ENCODE measurements at places on chromosomes 2 and 18. TPM values are rescaled to one million over a fixed set of nuclear protein-coding genes. Genes with fewer than 3 reads are reported as not detected.

- DNase-seq: peak; percentile 55
- H3K27ac ChIP-seq: peak overlapping the region; percentile 59
- H3K4me3 ChIP-seq: no peak overlapping the region
- peaks cover 21% of the 10 kb centered on the region for H3K4me1 ChIP-seq
- no peaks in the 10 kb centered on the region for H3K27me3 ChIP-seq
- H3K36me3 ChIP-seq: peaks cover 45% of the 10 kb centered on the region
Observed at GRCh38 chr2:1652034-1652790, 92.1 kb downstream of the PXDN start.

GRCh38 chr2:191666226-191666625, 11.7 kb upstream of the NABP1 start:
- H3K4me1 ChIP-seq: no peaks in the 10 kb centered on the region
- peaks cover 3% of the 10 kb centered on the region for H3K27me3 ChIP-seq
- no peaks in the 10 kb centered on the region for H3K36me3 ChIP-seq
- H3K4me3 ChIP-seq: no peak overlapping the region

GRCh38 chr2:44314362-44314761, 39.1 kb downstream of the SLC3A1 start:
- H3K27me3 ChIP-seq: no peaks in the 10 kb centered on the region
- peaks cover 15% of the 10 kb centered on the region for H3K36me3 ChIP-seq
- no peak overlapping the region for H3K4me3 ChIP-seq
- no peaks in the 10 kb centered on the region for H3K4me1 ChIP-seq
- no peak overlapping the region for H3K27ac ChIP-seq

- DNase-seq: peak; percentile 75
- no peaks in the 10 kb centered on the region for H3K36me3 ChIP-seq
- H3K27ac ChIP-seq: no peak overlapping the region
- no peaks in the 10 kb centered on the region for H3K27me3 ChIP-seq
- H3K4me3 ChIP-seq: no peak overlapping the region
Observed at GRCh38 chr18:40413160-40413559, 1541.9 kb upstream of the PIK3C3 start.

DNA sequence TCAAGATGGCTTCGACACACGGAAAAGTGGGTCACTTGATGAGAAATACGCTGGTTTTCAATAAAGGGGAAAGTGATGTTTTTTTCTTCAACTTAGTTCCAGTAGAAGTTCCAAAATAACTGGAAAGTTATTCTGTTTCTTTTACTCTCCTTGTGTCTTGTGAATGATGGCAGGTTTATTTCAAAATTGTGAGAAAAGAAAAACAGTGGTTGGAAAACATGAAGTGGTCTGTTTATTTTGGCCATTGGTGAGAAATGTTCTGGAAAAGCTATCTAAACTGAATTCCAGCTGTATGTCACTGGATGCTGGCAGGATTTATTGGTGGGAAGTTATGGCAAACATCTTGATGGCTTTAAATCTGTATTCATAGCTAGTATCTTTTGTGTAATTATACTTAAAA, 484.1 kb downstream of the DCC start:
- no peak overlapping the region for H3K27ac ChIP-seq
- H3K36me3 ChIP-seq: no peaks in the 10 kb centered on the region
- H3K4me1 ChIP-seq: no peaks in the 10 kb centered on the region

DNA sequence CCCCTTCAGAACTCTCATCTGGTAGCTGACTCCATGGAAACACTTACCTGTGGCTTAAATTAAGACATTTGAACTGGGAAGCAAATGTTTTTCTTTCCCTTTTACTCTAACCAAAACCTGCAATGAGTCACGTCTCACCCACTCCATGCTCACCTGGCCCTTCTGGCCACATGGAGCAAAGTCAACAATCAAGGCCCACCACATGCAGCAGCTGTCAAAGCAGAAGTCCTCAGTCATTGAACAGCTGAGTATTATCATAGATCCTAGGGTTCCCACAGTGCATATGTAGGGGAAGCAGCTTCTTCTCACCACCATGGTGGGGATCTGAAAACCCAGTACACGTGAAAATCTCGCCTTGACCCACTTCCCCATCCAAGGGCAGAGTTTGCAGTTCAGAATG, 12.3 kb upstream of the MEP1B start:
- H3K4me1 ChIP-seq: no peaks in the 10 kb centered on the region
- no peak overlapping the region for H3K4me3 ChIP-seq

DNA sequence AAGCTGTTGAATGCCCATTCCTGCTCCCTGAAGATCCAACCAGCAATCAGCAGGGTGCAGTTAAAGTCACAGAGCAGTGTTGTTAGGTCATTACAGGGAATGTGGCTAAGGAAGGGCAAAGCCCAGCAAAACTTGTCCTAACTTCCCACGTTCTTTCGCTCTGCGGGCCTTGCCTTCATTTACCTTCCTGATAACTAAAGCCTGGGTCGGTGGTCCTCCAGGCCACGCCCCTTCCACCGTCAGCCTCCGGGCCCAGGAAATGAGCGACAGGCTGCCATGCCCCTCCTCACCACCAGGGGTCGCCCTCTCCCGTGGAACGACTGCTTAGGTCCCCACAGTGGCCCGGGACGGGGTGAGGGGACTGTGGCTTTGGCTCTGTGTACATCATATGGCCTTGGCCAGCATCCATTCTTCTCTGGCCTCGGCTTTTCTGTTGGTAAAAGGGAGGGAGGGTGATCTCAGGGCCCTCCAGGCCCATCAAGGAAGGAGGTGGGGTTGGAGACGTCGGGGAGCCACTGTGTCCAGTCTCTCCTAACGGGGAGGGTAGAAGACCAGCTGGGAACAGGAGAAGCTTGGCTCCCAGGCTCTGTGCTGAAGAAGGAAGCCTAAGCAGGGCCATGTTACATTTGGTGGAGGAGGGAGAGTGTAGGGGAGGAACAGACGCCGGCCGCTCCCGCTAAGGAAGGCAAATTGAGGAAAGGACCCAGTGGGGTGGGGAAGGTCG, 2.2 kb downstream of the SH2D6 start:
- H3K4me1 ChIP-seq: no peaks in the 10 kb centered on the region
- H3K27me3 ChIP-seq: no peaks in the 10 kb centered on the region
- no peak overlapping the region for H3K4me3 ChIP-seq
- H3K36me3 ChIP-seq: no peaks in the 10 kb centered on the region
- DNase-seq: peak; percentile 93

- H3K36me3 ChIP-seq: no peaks in the 10 kb centered on the region
- H3K4me3 ChIP-seq: peak overlapping the region; percentile 99
- peak overlapping the region; percentile 100 for H3K27ac ChIP-seq
Observed at GRCh38 chr2:177264209-177264692, 276 bp downstream of the NFE2L2 start.

- peaks cover 5% of the 10 kb centered on the region for H3K36me3 ChIP-seq
- H3K27ac ChIP-seq: peak overlapping the region; percentile 92
- DNase-seq: peak; percentile 67
- H3K27me3 ChIP-seq: no peaks in the 10 kb centered on the region
Observed at GRCh38 chr2:55419233-55419678, 400 bp downstream of the CCDC88A start.

GRCh38 chr2:188046437-188046836, 245.2 kb upstream of the GULP1 start:
- no peak overlapping the region for H3K27ac ChIP-seq
- H3K4me3 ChIP-seq: no peak overlapping the region
- DNase-seq: no peak
- H3K27me3 ChIP-seq: no peaks in the 10 kb centered on the region
- no peaks in the 10 kb centered on the region for H3K36me3 ChIP-seq

DNA sequence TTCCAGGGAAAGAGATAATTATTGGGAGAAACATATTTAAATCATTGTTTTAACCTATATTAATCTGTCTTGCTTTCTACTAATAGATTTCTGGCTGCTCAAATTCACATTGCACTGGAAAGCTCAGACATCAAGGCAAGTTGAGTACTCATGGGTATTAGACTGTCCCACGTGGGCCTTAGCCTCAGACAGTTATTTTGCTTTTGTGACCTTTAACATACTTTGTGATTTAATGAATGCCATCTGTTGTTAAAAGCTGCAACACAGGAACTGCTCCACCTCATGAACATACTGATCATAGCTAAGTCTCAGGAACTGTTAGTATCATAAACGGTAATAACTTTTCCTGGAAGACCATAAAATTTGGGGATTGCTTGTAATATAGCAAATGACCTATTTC, 2.7 kb upstream of the LCT start:
- H3K36me3 ChIP-seq: no peaks in the 10 kb centered on the region
- no peaks in the 10 kb centered on the region for H3K4me1 ChIP-seq
- H3K27me3 ChIP-seq: no peaks in the 10 kb centered on the region
- H3K27ac ChIP-seq: no peak overlapping the region
- DNase-seq: no peak

- peaks cover 29% of the 10 kb centered on the region for H3K4me1 ChIP-seq
- H3K27me3 ChIP-seq: no peaks in the 10 kb centered on the region
- DNase-seq: no peak
- H3K4me3 ChIP-seq: no peak overlapping the region
Observed at GRCh38 chr18:63236921-63237846, 82.4 kb downstream of the BCL2 start.

DNA sequence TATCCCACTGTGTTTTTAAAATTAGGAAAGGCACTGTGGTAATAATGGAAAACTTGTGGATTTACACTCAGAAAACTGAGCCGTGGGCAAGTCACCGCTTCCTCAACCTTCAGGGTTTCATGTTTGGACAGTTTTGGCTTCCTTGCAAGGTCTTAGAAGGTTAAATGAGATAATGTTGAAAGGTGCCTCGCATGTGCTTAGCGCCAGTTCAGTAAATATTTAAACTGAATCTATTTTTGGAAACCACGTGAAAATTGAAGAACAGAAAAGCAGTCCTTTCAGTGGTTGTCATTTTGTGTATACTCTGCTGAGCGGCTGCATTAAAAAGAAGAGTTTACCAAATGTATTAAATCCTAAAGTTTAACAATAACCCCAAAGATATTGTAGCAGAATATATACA, 15.2 kb upstream of the AGAP1 start:
- no peak overlapping the region for H3K4me3 ChIP-seq
- H3K36me3 ChIP-seq: no peaks in the 10 kb centered on the region
- no peaks in the 10 kb centered on the region for H3K4me1 ChIP-seq
- H3K27ac ChIP-seq: no peak overlapping the region
- no peaks in the 10 kb centered on the region for H3K27me3 ChIP-seq

DNA sequence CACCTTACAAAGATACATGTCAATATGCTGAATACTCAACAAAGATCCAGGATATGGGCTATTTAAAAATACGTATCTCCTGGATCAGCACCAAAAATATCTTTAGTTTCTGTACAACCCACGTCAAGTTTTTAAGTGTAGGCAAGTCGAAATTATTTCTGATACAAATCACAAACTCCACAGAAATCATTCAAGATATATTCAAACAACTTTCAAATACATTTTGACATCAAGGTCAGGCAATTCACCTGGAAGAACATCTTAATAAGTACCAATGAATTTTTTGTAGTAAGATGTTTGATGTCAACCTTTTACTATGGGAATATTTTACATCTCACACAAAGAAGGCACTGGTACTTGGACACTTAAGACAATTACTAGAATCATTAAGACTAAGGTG, 86.2 kb downstream of the CUL3 start:
- H3K4me1 ChIP-seq: no peaks in the 10 kb centered on the region
- peaks cover 34% of the 10 kb centered on the region for H3K36me3 ChIP-seq
- H3K27ac ChIP-seq: no peak overlapping the region
- H3K4me3 ChIP-seq: no peak overlapping the region
- no peaks in the 10 kb centered on the region for H3K27me3 ChIP-seq

GRCh38 chr2:94956797-94957391, 68.6 kb upstream of the MAL start:
- H3K4me1 ChIP-seq: no peaks in the 10 kb centered on the region
- no peaks in the 10 kb centered on the region for H3K36me3 ChIP-seq
- no peak overlapping the region for H3K27ac ChIP-seq
- H3K27me3 ChIP-seq: peaks cover 11% of the 10 kb centered on the region
- no peak overlapping the region for H3K4me3 ChIP-seq
- DNase-seq: peak; percentile 31

DNA sequence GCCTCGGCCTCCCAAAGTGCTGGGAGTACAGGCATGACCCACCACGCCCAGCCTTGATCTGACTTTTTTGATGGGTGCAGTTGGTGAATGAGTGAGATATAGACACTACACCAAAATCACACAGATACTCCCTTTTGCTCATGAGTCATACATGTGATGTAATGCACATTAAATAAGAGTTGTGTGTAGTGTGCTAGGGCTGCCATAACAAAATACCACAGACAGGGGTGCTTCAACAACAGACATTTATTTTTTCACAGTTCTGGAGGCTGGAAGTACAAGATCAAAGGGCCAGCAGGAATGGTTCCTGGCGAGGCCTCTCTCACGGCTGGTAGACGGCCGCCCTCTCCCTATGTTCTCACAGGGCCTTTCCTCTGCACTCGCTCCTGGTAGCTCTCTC, 46.6 kb downstream of the GBX2 start:
- no peaks in the 10 kb centered on the region for H3K4me1 ChIP-seq
- no peak overlapping the region for H3K27ac ChIP-seq
- no peaks in the 10 kb centered on the region for H3K27me3 ChIP-seq
- no peaks in the 10 kb centered on the region for H3K36me3 ChIP-seq

GRCh38 chr2:25276569-25277465, 64.9 kb downstream of the DNMT3A start:
- peak; percentile 80 for DNase-seq
- H3K4me1 ChIP-seq: peaks cover 13% of the 10 kb centered on the region
- H3K4me3 ChIP-seq: no peak overlapping the region

DNA sequence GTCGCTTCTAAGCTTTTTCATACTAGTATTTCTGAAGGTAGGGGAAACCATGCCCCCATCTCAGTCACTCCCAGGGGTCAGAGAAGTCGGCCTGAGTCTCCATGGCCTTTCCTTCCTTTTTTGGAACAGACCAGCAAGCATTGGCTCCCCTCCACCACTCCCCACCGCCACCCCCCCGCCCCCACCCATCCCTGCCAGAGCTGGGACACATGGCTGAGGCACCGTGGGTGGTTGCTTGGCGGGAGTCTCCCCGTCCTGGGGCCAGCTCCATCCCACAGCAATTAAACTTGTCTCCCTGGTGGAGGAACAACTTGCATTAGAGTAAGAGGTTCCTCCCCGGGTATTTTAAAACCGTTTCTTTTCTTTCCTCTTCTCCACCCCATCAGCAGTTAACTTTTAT, 100.8 kb upstream of the TFPI start:
- H3K36me3 ChIP-seq: no peaks in the 10 kb centered on the region
- H3K27me3 ChIP-seq: no peaks in the 10 kb centered on the region
- no peak overlapping the region for H3K4me3 ChIP-seq

Gene MAP2
- total RNA-seq: 10.6 TPM

Gene ANKRD29
- 47.6 TPM for total RNA-seq

Gene LOXHD1
- total RNA-seq: 3.1 TPM

Gene THSD7B
- 0.25 TPM for total RNA-seq

Gene OBSL1
- 69.6 TPM for total RNA-seq

Gene SLC8A1
- 34.7 TPM for total RNA-seq

Gene LRRTM4
- total RNA-seq: 1.2 TPM

Gene TTC39C
- total RNA-seq: 33.5 TPM

Gene MOB4
- total RNA-seq: 48.1 TPM

Gene UGT1A5
- total RNA-seq: not detected

Gene UGT1A3
- not detected for total RNA-seq

All from lung (tissue), 17 donors.